ENCODE measurements at places on chromosomes 2 and 18.

DNA sequence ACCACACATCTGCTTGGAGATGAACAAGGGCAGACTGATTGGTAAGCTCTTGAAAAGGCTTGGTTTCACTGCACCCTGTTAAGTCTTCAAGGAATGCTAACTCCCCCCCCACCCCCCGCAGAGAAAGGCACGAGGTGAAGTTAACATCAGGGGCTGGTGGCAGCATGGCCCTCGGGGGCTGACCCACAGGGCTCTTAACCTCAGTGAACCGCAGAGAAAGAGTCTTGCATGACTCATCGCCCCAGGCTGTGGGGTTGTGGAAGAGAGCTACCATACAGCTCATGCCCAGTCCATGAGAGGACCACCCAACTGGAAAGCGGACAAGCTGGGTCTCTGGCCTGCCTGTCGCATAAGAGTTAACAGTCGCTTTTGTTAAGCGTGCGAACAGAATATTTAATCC is 10.6 kb upstream of the CEP68 start:
- DNase-seq = no peak

- no peak for DNase-seq
Observed at GRCh38 chr2:231189571-231190495, 8.6 kb upstream of the ARMC9 start.

- DNase-seq = no peak
Observed at GRCh38 chr2:125004106-125004800, 979.2 kb downstream of the CNTNAP5 start.

DNA sequence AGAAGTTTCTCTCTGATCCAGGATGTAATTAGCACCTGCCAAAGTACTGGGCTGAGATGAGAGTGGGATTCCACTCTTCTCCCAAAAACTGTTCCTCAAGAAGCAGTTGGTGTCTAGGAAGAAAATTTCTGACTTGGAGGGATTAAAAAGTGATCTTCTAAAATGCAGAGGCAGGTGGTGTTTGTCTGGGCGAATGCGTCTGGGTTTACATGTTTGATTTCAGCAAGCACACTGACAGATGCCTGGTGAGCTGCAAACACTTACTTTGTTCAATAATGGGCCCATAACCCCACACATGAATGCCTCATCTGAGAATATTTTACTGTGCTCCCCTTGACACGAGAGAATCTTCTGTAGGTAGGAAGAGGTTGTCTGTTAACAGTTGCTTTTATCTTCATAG is 24.3 kb upstream of the KCNF1 start:
- DNase-seq = no peak

GRCh38 chr2:172457536-172457935 is 30.1 kb downstream of the ITGA6 start:
- no peak for DNase-seq

DNA sequence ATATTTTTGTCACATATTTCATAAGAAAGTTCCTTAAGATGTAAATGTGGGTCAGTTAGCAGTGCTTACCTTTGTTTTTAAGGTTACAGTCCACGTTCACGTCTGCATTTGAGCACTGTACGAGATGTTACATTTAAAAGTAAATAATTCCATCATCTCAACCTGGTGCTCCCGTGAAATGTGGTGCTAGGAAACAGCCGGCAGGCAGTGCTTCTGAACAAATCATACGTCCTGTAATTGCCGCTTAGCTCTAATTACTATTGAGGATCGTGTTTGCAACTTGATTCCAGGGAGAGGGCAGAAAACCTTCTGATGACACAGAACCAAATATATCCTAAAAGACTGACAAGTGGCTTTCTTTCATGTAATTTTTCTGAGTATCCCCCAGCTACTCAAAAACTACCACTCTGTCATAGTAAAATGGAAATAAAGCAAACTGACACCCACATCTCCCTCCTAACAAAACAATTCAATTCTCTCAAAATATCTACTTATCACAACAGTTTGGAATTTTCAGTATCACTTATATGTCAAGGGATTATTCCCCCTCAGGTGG is 297.8 kb upstream of the SESTD1 start:
- DNase-seq = no peak

GRCh38 chr2:84628486-84628885 is 112.2 kb downstream of the DNAH6 start:
- DNase-seq = no peak

- DNase-seq = no peak
Observed at GRCh38 chr2:4424153-4424552, 720.8 kb downstream of the DCDC2C start.

DNA sequence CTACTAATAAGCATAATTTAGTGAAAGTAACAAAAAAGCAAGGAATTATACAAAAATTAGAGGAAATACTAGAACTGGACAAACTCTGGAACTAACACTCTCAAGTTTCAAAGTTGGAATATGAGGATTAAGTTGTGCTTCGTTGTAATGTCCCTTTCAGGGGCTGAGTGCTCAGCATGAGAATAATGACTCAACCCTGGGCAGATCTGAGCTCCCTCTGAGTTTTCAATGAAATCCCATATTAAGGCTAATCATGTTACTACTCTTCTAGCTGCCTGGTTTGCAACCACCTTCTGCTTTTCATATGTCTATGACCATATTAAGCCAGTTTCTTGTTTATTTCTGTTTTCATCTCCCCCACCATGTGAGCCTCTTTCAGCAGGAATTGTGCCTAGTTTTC is 274.9 kb upstream of the LRRTM4 start:
- DNase-seq = no peak

All from mesenteric fat pad (tissue), 1 donor.